Neuronal stem cell (in vitro differentiated cells): ENCODE measurements at places on chromosomes 12 and 14.

DNA sequence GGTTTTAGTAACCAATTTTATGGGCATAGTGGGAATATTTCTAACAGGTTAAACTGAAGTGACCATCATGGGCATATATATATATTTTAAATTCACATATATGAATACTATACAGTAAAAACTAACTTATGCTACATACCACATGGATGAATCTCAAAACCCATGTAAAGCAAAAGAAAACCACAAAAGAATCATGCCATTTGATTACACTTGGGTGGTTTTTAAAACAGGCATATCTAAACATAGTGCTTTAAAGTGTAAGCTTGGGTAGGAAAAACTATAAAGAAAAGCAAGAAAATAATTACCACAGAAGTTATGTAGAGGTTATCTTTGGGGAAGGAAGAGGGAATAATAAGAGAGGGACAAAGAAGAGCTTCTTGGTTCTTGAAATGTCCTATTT lies 326.1 kb downstream of the NAV3 start:
- DNase-seq, result no peak

DNA sequence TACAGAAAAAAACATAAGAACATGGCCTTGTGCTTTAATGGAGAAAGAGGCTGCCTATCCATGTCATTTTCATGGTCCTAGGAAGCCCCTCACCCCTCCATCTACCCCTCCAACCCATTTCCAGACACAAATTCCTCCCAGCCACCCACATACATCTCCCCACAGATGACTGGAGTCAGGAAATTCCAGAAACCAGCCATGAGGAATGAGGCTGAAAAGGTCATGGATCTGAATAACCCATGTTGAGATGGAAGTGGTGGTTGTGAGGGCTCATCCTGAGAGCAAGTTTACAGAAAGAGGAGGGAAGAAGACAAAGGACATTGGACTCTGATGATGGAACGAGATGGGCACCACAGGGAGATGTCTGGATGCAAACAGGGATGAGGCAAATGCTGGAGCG lies 23.9 kb upstream of the C12orf42 start:
- no peak for DNase-seq

DNA sequence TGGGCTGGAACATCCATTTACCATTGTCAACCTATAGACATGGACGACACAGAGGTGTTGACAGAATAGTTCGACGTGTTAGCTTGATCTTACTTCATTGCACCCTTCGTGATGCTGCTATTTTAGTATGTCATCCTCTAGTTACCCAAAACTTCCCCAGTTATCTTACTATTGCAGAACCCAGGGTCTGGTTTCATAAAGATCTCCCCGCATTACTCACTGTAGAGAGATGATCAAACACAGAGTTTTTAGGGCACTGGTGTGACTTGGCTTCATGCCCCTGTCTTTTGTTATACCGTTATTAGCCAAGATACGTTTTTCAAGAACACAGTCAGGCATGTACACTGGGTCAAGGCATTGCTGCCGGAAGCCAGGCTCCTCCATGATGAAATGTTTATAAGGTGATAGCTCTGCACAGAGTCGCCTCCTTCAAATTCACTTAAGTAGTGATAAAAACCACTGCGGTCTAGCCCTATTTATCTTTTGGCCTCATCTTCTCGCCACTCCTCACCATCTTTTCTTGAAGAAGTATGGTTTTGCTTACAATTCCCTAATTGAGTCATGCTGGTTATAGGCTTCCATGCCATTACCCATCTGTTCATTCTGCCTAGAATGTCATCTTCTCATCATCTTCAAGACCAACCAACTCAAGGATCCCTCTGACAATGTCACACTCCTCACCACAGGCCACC lies 1127.9 kb downstream of the VRK1 start:
- no peak for DNase-seq

GRCh38 chr12:62533087-62533754 lies 66.6 kb downstream of the MON2 start:
- DNase-seq, result no peak

DNA sequence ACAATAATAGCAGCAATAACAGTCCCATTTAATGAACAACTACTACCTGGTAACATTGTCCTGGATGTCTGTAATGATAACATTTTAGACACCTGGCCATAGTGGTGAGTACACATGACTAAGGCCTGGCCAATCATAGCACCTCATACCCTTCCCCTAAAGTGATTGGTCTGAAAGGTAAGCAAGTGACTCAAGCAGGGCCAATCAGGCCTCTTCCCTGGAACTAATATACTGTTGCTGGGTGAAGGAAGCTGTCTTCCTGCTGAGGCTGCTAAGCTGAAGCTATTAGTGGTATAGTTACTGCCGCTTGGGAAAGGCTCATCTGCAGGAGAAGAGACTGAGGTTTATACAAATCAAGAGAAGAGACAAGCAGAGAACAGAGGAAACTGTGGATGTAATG lies 18.7 kb upstream of the NOS1 start:
- no peak for DNase-seq

- no peak for DNase-seq
Observed at GRCh38 chr12:107045186-107045585, 48.2 kb downstream of the CRY1 start.

DNA sequence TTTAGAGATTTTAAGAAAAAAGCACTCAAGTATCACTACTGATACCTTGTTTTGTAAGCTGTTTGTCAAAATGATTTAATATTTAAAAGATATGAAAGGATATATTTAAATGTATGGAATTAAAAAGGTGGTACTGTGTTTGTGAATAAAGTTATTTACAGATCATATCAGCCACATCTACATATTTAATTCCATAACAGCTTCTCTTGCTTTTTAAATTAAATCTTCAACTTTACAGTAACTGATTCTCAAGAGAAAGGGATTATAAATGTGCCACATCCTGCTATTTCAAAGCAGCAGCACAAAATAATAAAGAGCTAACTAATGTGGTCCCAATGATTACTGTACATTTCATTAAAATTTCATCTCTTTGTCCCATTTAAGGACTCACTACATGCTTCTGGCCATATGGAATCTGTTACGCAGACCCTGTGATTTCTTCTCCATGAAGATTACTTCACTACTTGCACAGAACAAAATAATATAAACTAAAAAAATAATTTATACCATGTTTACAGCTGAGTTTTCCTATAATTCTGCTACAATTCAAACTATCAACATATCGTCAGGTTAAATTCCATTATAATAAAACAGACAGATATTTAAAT lies 117.8 kb downstream of the MED13L start:
- DNase-seq, result no peak

- DNase-seq, result no peak
Observed at GRCh38 chr14:89485264-89485663, 68.2 kb upstream of the FOXN3 start.

DNA sequence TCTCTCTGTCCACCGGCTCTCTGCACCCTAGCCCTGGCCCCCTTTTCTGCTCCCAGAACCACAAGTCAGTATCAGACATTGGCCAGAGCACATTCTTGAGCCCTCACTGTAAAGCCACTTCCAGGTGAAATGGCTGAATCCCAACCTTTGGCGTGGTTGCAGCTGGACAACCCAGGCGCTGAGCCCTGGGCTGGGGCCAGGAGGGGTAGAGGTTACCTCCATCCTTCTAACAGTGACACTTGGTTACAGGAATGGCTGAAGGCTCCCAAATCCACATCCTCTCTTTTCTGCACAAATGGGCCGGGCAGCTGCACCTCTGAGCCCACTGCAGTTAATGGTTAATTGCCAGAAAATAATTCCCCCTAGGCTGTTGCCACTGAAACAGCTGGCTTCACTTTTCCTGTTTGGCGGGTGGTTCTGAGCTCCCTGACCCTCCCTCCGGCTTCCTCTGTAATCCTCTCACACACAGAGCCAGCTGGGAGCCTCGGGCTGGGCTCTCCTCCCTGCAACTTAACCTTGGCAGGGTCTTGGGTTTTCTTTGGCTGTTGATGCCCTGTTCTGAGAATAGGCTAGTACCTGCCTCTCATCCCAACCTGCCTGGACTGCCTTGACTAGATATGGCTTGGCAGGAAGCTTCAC lies 44.1 kb downstream of the TSPAN11 start:
- DNase-seq, result no peak

DNA sequence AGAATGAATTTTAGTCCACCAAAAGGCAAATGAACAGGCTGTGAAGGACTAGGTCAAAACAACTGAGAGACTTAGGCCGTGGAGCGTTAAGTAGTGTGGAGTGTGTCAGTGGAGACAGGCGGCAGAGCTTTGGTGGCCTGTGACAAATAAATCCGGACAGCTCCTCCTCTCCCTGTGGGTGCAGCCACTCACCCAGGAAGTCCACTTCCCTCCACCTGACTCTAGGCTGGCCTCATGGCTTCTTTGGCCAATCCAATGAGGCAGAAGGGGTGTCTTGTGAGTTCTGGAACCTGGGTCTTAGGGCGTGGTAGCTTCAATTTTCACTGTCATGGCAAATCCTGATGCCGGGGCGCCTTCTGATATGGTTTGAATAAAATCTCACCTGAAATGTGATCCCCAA lies 180.9 kb upstream of the C14orf180 start:
- DNase-seq, result no peak

- no peak for DNase-seq
Observed at GRCh38 chr12:22377731-22378496, 43.4 kb upstream of the ST8SIA1 start.

GRCh38 chr14:76133103-76133502 lies 18.6 kb upstream of the GPATCH2L start:
- peak; percentile 67 for DNase-seq

GRCh38 chr12:52686063-52686462 lies 5.9 kb upstream of the KRT1 start:
- DNase-seq, result no peak

GRCh38 chr12:124604264-124604680 lies 36.9 kb upstream of the NCOR2 start:
- no peak for DNase-seq

GRCh38 chr12:42084522-42084921 lies 60.2 kb downstream of the GXYLT1 start:
- no peak for DNase-seq

- DNase-seq, result no peak
Observed at GRCh38 chr14:61477712-61478462, 156.5 kb downstream of the PRKCH start.

- DNase-seq, result no peak
Observed at GRCh38 chr14:22131749-22132476, 457.1 kb downstream of the DAD1 start.

- no peak for DNase-seq
Observed at GRCh38 chr12:34163443-34163842, 141.1 kb downstream of the ALG10 start.

DNA sequence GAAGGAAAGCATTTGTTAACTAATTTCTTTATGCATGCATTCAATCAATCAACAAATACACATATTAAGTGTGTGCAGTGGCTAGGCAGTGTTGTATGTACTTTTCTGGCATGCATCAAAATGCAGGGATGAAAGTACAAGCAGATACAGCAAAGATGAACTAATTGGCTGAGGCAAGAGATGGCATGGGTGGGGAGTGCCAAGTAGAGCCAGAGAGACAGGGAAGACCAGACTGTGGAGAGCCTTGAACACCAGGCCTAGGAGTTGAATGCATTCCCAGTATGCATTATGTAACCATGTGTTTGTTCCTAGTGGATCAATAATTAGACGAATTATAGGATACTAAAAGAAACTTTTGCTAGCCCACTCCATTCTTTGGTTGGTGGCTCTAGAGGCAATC lies 17.3 kb upstream of the LMNTD1 start:
- DNase-seq, result no peak

DNA sequence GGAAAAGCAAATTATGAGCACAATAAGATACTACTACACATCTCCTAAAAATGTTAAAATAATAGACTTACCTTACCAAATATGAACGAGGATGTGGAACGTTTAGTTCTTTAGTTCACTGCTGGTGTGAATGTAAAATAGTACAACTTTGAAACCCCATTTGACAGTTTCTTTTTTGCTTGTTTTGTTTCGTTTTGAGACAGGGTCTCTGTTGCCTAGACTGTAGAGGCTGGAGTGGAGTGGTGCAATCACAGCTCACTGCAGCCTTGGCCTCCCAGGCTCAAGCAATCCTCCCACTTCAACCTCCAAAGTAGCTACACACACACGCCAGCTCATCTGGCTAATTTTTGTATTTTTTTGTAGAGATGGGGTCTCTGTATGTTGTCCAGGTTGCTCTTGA lies 136.4 kb upstream of the FAR2 start:
- DNase-seq, result no peak

- no peak for DNase-seq
Observed at GRCh38 chr12:120674097-120674636, 12.8 kb upstream of the MLEC start.

DNA sequence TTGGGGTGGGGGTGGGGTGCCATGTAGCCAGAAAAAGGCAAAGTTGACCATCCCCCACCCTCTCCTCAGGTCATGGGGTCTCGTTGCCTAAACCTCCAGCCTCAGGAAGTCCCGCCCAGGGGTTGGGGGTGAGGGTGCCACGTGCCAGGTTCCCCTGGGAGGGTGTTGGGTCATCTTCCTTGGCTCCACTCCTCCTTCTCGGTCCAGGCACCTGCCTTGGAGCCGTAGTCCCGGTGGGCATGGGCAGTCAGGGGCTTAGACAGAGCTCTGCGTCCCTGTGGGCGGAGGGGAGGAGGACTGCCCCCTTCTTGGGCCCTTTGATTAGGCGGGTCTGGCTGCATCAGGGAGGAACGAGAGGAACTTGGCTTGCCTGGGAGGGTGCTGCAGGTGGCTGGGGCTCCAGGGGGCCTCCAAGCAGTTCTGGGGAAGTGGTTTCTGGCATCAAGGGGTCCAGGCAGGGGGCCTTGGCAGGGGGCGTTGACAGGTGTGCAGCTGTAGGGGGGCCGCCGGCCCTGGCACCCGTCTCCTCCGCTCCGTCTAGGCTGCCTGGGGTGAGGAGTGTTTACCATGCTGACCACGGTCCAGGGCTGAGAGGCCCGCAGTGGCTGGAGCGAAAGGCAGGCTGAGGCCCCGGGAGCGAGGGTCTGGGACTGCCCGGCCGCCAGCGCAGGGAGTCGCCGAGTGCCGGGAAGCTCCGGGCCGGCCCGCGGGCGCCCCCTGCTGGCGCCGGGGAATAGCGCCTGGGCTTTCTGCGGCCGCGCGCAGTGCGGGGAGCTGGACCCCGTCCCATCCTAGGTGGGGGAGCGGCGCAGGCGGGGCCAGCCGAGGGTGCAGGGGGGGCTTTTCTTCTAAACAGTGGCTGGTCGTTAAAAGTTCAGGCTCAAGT lies 7.9 kb downstream of the SETD1B start:
- peak; percentile 80 for DNase-seq
